ENCODE measurements at places on chromosomes 12 and 14.

- DNase-seq, result no peak
These were observed 87.3 kb downstream of the PHLDA1 start for GRCh38 chr12:75944097-75944904.

DNA sequence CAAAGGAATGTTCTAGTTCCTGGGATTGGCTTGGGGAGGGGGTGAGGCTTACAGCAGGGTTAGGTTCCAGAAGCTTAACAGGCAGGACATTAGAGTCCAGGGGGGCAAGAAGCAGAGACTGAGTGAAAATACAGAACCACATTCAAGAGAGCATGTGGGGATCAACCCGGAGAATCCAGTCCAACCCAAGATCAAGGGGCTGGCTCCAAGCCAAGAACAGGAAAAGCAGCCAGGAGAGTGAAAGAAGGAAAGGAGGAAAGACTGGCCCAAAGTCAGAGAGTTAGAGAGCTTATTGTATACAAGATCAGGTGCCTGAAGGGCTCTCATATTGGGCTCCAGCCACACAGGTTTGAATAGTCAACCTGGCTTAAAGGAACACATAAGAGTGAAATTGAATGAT, 190.3 kb upstream of the CDKN3 start:
- no peak for DNase-seq

GRCh38 chr14:31530136-31530535, 31.1 kb upstream of the NUBPL start:
- DNase-seq, result no peak

DNA sequence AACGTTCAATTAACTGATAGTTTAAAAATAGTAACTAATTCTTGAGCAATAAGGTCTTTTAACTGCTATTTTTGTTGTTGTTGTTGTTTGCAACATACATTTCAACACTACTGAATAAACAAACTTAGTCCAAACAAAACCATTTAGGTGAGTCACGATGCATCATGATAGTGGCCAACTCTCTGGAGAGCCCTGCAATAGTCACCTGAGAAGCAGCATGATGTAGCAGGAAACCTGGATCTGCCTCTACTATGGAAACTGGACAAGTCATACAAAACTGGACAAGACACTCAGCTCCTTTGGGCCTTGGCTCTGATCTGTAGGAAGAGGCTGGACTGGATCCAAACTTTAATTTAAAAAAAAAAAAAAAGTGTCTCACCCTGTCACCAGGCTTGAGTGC, 117.3 kb downstream of the MED13L start:
- no peak for DNase-seq

- peak; percentile 62 for DNase-seq
These were observed 674 bp downstream of the NIN start for GRCh38 chr14:50830044-50830931.

DNA sequence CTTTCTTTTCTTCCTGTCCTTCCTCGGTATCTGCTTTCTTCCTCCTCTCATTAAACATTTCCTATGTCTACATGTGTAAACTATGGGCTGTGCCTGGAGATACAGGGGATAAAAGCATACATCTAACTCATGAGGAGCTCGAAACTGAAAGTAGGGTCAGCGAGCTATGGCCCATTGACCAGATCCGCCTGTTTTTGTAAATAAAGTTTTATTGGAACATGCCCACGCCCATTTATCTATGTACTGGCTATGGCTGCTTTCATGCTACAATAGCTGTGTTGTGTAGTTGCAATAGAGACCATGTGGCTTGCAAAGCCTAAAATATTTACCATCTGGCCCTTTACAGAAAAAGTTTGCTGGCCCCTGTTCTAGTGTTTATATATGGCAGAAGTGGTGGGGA, 500.8 kb upstream of the GARIN6 start:
- DNase-seq, result no peak

DNA sequence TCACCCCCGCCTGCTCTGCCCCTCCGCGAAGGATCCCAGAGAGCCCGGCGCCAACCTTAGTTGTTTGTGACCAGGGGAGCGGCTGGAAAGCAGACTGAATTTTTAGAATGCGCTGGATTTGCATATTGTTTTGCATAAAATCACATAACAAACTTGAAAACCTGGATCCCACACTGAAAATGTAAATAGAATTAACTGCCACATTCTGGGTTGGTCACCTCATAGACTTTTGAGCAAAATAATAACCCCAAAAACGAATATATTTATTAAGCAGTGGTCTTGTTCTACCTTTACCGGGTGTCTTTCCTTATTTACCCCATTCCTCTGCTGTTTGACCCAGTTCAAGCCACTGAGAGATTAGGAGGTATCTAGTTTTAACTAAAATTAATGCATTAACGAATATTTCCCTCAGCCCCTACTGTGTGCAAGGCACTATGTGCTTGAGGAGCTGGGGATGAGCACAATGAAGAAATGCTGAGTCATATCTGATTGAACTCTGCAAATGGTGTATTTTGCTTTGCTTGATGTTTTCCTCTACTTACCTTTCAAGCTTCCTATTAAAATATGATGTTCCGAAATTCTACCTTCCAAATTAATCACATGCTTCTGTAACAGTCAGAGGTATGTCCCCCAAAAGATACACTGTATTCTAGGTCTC, 438 bp upstream of the EGLN3 start:
- DNase-seq, result peak; percentile 82

- DNase-seq, result no peak
These were observed 158.9 kb downstream of the FBXL14 start for GRCh38 chr12:1435456-1435855.

DNA sequence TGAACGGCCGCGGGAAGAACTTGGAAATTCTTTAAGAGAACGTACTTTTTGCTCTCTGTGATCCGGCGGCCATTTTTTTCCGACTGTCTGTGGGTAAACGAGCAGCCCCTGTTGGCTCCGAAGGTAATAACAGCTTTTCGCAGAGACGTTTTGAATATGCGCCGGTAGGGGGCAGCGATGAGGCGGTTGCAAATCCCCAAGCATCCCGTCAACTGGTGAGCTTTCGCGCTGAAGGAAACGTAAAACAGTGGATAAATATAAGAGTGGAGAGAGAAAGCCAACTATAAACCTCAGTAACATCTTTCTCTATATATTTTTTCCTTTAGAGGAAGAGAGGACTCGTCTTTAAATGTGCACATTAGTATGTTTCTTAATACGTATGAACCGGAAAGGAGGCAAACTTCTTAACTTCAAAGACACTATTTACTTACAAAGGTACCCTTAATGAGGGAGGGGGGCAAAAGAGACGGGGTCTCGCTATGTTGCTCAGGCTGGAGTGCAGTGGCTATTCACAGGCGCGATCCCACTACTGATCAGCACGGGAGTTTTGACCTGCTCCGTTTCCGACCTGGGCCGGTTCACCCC, 9.6 kb upstream of the NEMF start:
- DNase-seq, result peak; percentile 83

Measured in NCI-H1694 treated with DMSO at 0.1 percent for 48 hours (cell line).